ENCODE measurements at places on chromosomes 3 and 15. TPM values are rescaled to one million over a fixed set of nuclear protein-coding genes. Genes with fewer than 3 reads are reported as not detected.

The FOXB1 gene
- not detected for total RNA-seq

The PDZRN3 gene
- total RNA-seq = 26.0 TPM

The CCDC191 gene
- total RNA-seq = 2.4 TPM

The MINAR1 gene
- total RNA-seq = 1.6 TPM

The RETNLB gene
- total RNA-seq = not detected

The COLQ gene
- total RNA-seq = 0.36 TPM
